Right kidney (tissue), 9 donors: ENCODE measurements at places on chromosomes 6 and 20.

- no peak for DNase-seq
Measured at GRCh38 chr20:25014816-25015215, 22.3 kb upstream of the APMAP start.

DNA sequence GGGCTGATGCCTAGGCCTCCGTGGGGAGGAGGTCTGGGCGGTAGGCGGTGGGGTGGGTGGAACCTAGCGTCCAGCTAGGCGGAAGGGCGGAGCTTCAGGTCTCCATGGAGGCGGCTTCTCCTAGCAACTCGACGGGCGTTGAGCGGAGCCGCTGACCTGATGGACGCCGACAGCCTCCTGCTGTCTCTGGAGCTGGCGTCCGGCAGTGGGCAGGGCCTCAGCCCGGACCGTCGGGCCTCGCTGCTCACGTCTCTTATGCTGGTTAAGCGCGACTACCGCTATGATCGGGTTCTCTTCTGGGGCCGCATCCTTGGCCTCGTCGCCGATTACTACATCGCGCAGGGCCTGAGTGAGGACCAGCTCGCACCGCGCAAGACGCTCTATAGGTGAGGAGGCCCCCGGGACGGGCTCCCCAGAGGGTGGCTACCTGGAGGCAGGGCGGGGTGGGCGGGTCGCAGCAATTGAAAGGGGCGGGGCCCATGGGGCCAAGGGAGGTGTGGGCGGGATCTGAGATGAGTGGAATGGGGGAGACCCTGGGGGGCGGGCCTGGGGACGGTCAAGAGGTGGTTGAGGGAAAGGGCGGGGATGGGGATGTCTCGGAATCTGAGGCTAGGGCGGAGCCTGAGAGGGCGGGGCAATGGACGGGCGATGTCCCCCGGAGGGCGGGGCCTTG is at the start of gene RSPH9:
TSS of gene RSPH9 (plus strand) at position 97 of the 673 bp plus-strand sequence. CDS start at position 160, 63 bp downstream.
- peak; percentile 69 for DNase-seq

- DNase-seq = no peak
Measured at GRCh38 chr6:132246632-132247270, 154.5 kb downstream of the MOXD1 start.

- DNase-seq = no peak
Measured at GRCh38 chr6:118672678-118673077, 21.3 kb upstream of the CEP85L start.
